SIG-M5 (cell line): ENCODE measurements at places on chromosomes 12 and 14.

DNA sequence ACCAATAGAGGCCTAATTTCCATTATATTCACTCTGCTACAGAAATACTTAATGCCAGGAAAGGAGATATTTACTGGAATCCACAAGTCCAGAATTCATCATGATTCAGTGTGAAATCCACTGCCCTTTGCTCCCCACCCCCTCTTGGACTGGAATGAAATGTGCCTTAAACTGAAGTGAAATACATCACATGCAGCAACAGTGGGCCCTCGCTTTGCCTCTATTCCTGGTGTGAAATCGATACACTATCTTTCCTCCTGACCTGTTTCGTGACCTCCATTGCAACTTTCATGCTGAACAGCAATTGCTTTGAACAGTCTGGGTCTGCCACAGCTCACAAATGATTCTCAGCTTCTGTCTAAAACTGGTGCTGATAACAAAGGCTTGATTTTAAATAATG, 100.6 kb downstream of the NPAS3 start:
- DNase-seq: no peak

GRCh38 chr12:94133964-94134795, 14.2 kb upstream of the PLXNC1 start:
- no peak for DNase-seq

DNA sequence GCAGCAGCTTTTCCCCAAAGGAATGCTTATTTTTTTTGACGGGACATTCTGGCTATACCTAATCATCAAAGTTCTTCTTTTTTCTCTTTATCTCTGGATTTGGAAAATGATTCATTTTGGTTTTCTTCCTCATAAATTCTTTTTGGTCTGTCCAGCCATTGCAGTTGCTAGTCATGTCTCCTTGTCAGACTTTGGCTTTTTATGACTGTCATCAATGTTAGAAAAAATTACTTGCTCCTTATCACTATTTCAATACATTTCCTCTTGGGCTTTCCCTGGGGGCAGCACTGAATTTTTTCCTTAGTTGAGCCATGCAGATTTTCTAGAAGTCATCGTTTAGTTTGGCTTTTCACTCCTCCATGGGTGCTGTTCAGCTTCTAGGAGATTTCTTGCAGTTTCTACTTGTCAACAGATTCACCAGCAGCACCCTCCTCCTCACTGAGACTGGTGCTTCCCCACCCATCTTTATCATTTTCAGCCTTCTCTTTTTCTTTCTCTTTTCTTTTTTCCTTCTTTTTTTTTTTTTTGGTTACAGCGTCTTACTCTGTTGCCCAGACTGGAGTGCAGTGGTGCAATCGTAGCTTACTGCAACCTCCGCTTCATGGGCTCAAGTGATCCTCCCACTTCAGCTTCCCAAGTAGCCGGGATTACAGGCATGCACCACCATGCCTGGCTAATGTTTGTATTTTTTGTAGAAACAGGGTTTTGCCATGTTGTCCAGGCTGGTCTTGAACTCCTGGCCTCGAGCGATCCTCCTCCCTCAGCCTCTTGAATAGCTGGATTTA, 5.2 kb downstream of the ADIPOR2 start:
- no peak for DNase-seq

GRCh38 chr14:73269729-73270531, 32.6 kb downstream of the PAPLN start:
- DNase-seq: no peak

GRCh38 chr14:54349713-54350112, 47.1 kb upstream of the CDKN3 start:
- no peak for DNase-seq

GRCh38 chr12:79886917-79887519, 47.9 kb downstream of the PPP1R12A start:
- DNase-seq: no peak

GRCh38 chr14:90406384-90406798, 9.6 kb downstream of the CALM1 start:
- DNase-seq: no peak

GRCh38 chr12:49126852-49127763, 4.1 kb downstream of the TUBA1B start:
- no peak for DNase-seq

DNA sequence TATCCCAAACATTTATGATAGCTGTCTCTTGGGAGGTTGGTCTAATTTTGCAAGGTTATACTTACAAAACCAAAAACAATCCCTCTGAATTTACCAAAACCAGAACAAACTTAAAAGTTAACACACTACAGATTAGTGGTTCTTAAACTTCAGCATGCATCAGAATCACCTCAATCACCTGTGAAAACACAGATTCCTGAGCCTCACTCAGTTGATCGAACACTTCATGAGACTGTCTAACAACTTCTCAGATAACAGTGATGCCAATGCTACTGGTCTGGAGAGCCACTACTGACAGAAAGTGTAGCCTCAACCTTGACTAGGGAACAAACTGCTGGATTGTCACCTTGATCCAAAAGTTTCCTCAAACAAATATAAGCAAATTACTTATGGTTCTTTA, 44.2 kb downstream of the ATP2B1 start:
- no peak for DNase-seq

DNA sequence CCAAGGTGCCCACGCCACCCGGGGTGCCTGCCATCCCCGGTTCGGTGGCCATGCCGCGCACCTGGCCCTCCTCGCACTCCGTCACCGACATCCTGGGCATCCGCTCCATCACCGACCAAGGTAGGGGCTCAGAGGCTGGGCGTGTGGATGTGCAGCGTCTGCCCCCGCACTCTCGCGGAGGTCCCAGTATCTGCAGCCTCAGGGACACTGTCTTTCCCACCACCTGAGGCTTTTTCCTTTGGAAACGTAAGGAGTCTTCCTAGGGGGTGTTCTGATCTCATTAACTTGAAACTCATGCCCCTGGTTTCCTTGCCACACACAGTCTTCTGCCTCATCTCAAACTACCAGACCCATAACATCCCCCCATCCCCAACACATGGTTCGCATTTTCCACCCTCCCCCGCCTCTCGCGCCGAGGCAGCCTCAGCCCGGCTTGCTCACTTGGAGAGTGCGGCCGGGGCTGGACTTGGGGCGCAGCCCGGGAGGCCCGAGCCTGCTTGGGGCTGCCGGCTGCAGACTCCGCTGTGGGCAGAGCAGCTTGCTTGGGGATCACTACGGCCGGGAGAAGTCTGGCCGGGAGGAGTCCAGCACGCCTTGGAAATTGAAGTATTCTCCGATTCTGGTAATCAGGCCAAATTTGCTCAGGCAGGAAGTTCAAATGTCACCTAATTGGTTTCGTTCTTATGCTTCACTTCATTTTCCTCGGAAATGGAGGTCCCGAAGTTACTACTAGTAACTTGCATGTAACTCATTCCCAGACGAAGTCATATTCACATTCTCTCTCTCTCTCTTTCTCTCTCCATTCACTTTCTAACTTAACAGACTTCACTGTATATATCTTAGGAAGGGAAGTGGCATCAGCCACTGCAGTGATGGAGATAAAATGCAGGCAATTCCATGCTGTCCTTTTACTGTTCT, 2.0 kb downstream of the PAX9 start:
- no peak for DNase-seq

DNA sequence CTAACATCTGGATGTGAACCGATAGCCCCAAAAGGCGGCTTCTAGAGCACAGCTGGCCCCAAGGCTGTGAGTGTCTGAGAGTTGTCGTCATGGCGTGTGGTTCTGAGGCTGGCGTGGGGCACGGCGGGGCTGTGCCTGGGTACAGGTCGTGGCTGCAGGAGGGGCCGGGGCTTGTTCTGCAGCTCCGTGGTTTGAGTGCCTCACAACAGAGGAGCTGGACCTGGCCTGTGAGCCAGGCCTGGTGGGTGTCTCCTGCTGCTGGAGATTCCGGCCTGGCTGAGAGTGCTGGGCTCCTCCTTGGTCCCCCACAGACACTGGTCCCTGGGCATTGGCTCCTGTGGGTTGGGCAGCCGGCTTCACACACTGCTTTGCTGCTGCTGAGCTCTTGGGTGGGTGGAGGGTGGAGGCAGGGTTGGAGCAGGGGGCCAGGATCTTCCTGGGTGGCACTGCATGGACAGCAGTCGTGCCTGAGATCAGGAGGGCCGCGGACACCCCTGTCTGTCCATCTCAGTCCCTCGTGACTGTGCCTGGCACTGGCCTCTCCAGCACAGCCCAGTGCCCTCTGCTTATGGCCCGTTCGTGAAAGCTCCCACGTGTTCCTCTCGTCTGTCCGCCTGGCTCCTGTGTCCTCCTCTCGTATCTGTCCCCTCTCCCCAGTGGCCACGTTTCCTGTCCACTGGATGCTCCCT, 31.8 kb upstream of the TEX22 start:
- DNase-seq: no peak

DNA sequence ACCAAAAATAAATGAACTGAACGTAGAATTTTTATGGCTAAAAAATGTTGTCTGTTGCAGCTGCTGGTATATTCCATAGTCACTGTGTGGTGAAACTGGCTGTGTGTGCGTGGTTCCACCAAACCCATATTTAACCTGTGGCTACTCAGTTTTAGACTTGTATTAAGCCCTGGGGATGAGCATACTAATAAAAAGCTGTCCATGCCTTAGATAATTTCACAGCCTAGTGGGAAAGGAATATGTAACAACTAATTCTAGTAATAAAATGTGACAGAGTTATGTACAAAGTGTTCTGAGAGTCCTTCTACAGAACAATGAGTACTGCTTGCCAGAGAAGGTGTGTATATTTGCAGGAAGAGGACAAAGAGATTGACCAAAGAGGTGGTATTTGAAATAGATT, 125.5 kb downstream of the TMTC3 start:
- no peak for DNase-seq

DNA sequence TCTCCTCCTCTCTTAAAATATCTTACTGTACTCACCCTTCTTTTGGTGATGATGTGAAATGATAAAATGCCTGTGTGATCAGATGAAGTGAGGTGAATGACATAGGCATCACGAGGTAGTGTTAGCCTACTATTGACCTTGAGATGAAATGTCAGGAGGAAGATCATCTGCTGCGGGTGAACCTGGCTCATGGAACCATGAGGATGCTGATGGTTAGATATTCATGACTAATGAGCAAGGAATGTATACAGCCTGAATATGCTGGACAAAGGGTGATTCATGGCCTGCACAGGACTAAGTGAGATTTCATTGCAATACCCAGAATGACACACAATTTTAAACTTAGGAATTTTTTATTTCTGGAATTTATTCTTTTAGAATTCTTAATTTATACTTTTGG, 89.6 kb downstream of the DAAM1 start:
- no peak for DNase-seq

DNA sequence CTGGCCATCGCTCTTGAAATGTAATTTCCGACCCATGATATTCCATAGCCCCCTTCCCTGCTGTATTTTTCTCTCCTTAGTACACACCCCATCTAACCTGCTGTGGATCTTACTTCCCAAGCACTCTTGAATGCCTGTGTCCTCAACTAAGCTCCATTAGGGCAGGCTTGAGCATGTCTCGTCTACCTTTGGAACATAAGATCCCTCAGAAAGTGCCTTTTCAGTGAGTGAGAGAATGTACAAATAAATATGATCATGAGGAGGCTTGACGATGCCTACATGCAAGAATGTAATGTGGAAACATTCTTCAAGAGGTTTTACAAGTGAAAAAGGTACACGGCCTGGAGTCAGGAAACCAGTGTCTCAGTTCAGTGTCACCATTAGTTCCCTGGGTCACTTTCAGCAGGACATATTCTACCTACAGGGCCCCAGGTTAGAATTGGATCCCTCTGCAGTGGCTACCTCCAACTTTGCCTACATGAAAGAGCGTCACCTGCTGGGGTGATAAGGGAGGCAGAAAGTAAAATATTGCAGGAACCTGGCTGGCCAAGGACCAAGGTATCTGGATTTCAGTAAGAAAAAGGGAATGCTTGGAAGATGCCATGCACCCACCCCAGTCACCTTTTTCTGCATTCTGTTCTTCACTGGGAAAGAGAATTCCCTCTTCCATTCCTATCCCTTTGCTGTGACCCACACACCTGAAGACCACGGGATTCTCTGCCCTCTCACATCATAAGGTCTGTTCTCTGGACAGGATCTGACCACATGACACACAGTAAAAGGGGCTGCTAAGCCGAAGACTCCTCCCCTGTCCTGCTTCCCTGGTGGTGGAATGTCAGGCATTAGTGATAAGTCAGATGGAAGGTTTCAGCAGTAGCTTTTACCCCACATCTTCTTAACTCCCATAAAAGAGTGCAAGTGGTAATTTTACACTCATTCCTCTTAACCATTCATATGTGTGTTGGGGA, 24.6 kb upstream of the SERPINA1 start:
- no peak for DNase-seq

- DNase-seq: no peak
Measured at GRCh38 chr14:28061006-28061405, 705.6 kb upstream of the FOXG1 start.

DNA sequence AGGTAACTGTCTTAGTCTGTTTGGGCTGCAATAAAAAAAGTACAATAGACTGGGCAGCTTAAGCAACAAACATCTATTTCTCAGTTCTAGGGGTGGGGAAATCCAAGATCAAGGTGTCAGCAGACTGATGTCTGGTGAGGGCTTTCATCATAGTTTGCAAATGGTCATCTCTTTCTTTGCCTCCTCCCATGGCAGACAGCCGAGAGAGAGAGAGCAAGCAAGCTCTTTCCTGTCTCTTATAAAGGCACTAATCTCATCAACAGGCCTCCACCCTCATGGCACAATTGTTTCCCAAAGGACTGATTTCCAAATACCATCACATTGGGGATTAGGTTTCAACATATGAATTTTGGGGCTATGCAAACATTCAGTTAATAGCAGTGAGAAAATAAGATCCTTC, 445.6 kb upstream of the FLRT2 start:
- DNase-seq: no peak

- no peak for DNase-seq
Measured at GRCh38 chr12:114789276-114789675, 105.3 kb upstream of the TBX3 start.

GRCh38 chr14:102262929-102263462, 42.0 kb downstream of the MOK start:
- no peak for DNase-seq

DNA sequence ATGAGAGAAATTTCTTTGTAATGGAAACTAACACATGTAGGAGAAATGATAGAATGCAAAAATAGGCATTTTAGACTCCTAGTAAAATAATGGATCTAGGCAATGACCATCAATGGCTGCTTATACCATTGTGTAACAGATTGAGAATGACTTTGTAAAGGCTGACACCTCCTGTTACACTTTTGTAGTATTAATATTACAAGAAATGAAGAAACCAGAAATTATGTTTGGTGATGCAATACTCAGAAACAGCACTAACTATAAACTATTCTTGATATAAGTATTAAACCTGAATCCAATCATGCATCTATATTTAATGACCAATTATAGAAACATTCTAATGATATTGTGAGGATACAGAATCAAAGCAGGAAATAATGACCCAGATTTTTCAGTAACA, 108.5 kb upstream of the CNTN1 start:
- DNase-seq: no peak

- DNase-seq: no peak
Measured at GRCh38 chr12:56223571-56224101, 506 bp upstream of the NABP2 start.

- DNase-seq: no peak
Measured at GRCh38 chr12:122030424-122031035, 8.8 kb downstream of the BCL7A start.
